ENCODE measurements at places on chromosomes 3 and 15.

DNA sequence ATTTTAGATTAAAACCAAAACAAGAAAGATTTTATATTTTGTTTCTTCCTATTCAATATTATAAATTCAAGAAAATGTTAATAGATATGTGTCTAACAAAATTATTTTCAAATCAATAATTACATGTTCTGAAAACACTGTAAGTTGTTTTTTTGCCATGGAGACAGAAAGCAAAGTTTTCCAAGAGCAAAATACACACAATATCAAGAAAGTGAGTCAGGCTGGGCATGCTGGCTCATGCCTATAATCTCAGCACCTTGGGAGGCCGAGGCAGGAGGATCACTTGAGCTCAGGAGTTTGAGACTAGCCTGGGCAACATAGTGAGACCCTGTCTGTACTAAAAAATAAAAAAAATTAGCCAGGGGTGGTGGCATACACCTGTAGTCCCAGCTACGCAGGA lies 71.7 kb downstream of the TTC23 start:
- DNase-seq = no peak

DNA sequence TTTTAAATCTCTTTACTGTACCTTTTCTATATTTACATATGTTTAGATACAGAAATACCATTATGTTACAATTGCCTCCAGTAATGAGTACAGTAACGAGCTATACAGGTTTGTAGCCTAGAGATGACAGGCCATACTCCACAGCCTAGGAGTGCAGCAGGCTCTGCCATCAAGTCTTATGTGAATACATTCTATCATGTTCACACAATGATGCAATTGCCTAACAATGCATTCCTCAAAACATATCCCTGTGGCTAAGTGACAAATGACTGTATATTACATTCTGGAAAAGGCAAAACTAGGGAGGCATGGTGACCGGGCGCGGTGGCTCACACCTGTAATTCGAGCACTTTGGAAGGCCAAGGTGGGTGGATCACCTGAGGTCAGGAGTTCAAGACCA lies 192.4 kb upstream of the IGF1R start:
- no peak for DNase-seq

DNA sequence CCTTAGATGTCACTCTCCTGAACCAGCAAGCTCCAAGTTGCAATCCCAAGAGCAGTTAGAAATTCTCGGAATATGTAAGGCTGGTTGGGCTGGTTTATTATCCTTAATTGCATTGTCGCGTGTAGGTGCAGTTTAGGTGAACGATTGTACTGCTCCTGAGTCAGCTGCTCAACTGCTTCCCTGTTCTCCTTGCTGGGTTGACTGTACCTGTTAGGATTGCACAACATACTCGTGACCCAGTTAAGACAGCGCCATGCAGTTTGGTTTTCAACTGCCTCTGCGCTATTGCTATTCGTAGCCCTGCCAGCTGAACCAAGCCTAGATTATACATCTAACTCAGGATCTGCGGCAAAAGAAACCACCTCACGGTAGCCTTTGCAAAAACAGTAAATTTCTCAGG lies 41.0 kb downstream of the BCL2L10 start:
- DNase-seq = no peak

DNA sequence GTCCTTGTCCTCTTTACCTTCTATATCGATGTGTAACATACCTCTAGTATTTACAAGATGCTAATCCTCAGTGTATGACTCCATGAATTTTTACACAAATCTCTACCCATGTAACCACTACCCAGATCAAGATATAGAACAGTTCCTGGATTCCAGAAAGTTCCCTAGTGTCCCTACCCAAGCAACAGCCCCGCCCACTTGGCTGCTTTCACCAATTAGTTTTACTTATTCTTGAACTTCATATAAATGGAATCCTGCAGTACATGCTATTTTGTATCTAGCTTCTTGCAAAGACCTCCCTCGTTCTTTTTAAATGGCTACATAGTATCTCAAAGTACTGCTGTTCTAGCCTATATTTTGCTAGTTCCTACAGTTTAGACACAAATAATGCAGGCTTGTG lies 33.0 kb downstream of the CD276 start:
- no peak for DNase-seq
